SW 1271 (cell line): ENCODE measurements at places on chromosomes 16 and 17.

DNA sequence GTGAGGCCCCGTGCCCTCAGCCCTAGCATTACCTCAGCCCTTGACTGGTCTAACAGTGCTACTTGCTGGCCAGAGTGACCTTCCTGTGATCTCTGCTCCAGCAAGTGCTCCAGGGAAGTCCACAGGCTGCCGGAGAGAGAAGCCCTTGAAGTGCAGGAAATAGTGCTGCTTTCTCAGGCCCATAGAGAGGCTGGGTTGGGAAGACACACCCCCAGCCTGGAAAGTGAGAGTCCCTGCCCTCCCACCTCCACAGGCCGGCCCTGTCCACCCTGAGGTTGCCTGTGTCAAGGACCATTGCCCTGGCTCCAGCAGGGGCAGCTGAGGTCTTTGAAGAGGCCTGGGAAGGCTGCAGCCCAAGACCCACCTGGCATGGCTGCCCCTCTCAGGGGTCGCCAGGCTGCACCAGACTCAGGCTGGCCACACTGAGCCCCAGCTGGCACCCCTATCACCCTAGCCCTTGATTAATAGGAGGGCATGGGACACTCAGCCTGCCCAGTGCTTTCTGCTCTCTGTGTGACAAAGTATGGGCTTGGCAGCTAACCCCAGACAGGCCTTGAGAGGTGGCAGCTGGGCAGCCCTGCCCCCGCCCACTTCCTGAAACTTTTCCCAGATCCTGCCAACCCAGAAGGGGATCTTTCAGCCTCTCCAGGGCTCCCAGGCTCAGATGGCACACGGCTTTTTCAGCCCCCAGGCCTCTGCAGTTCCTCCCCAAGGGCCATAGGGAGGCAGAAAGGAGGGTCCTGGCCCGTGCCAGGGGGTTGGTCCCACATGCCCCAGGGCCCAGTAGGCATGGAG, 21.7 kb downstream of the ATP6V0D1 start:
- no peak for DNase-seq

DNA sequence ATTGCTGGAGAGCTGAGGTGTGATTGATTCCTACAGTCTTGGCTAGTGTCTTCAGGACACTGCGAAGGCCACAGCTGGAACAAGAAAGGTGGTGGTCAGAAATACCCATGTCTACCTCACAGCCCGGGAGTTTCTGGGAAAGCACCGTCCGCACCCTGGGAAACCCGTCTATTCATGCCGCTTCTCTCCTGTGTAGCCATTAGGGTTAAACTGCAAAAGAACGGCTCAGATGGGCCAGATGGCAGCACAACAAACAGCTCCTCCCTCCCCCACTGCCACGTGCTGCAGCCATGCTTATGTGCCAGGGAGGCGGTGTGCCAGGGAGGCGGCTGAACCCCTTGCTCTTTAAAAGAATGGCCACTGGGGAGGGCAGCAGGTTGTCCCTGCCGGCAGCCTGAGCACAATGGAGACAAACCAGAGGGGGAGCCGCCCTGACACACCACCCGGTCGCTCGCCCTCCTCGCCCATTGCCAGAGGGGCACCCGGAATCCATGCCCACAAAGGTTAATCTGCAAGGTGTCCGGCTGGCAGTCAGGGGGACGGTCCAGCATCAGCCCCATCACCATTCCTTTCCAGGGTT, 65.2 kb downstream of the CYTH1 start:
- no peak for DNase-seq

DNA sequence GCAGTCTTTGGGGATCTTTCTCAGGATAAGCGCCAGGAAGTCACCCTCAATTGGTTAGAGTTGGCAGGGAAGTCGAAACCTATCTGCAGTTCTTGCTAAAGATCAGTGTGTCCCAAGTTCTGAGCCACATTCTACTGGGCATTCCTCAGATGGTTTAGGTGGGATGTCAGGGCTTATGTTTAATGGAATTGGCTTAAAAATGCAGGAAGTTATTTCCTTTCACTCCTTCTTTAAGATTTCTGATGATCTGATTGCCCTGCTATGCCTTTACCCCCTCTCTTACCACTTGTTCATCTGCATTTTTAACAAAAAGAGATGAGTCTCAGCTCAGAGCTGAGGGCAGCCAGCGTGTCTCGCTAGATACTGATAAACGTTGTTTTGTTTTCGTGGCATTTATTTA, 30.8 kb downstream of the FOXL1 start:
- DNase-seq, result peak; percentile 76

- no peak for DNase-seq
These were observed 26.9 kb upstream of the TIMP2 start for GRCh38 chr17:78951967-78952551.

DNA sequence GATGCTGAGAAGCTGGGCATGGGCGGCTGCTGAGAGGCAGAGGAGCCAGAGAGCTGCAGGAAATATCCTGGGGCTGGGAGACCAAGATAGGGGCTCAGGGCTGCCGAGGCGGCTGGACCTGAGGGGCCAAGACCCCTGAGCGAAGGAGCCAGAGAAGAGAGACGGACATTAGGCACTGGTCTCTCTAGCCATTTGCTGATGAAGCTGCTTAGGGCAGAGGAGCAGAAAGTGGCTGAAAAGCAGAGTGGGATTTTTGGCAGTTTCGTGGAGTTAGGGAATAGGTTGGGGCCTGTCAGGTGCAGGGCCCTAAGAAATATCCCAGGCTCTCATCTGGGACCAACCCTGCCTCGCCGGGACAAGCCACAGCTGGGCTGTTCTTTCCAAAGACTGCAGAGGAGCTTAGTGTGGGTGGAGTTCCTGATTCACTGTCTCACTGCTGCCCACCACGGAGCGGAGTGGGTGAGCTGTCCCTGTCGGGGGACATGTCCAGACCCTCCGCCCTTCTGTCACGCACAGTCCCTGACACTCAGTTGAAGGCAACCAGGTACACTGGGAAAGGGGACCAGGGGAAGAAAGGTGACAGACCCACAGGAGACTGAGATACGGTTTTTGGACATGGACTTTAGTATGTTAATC, 11.3 kb upstream of the DNASE1 start:
- DNase-seq, result no peak

GRCh38 chr16:78007121-78007520, 15.2 kb upstream of the CLEC3A start:
- DNase-seq, result no peak

DNA sequence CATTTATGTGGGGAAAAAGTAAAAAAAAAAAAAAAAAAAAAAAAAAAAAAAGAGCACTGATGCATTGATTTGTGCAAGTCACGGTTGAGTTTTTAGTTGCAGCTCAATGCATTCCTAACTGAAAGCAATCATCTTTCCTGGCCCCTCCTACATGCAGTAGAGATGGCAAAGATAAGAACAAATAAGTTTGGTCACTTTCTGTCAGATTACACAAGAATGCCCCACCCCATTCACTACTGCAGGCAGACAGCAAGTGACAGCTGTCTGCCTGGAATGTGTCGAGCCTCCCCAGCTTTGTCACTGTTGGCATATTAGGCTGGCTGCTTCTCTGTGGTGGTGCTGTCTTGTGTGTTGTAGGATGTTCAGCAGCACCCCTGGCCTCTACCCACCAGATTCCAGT, 243.5 kb downstream of the FOXL1 start:
- DNase-seq, result no peak

DNA sequence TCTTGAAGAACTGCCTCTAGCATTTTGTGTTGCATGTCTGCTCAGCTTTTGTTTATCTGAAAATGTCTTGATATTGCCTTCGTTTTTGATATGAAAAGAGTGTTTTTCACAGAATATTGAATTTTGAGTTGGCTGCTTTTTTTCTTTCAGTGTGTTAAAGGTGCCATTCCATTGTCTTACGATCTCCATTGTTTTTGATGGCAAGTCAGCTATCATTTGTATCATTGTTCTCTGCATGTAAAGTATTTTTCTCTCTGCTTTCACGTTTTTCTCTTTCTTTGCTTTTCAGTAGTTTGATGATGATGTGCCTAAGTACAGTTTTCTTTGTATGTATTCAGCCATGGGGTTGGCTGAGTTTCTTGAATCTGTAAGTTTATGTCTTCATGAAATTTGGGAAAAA, 57.0 kb downstream of the AIPL1 start:
- DNase-seq, result no peak

GRCh38 chr16:89602273-89602951, 11.0 kb upstream of the DPEP1 start:
- peak; percentile 75 for DNase-seq

DNA sequence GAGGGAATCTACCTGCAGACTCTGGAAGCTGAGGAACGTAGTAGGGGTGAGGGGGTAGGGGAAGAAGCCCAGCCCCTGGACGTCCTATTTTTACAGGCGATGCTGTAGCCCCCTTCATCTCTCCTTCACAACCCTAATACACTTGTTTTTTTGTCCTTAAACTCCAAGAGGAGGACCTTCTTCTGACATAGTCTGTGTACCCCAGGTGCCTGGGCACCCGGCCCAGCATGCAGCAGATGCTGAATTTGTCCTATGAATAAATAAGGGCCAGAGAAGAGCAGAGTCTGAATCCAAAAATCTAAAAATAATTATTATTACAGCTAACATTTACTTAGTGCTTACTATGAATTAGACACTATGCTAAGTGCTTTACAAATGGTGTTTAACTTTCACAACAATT, 5.1 kb downstream of the KIF18B start:
- DNase-seq, result no peak

- no peak for DNase-seq
These were observed 80.7 kb downstream of the PLD6 start for GRCh38 chr17:17125136-17126084.

DNA sequence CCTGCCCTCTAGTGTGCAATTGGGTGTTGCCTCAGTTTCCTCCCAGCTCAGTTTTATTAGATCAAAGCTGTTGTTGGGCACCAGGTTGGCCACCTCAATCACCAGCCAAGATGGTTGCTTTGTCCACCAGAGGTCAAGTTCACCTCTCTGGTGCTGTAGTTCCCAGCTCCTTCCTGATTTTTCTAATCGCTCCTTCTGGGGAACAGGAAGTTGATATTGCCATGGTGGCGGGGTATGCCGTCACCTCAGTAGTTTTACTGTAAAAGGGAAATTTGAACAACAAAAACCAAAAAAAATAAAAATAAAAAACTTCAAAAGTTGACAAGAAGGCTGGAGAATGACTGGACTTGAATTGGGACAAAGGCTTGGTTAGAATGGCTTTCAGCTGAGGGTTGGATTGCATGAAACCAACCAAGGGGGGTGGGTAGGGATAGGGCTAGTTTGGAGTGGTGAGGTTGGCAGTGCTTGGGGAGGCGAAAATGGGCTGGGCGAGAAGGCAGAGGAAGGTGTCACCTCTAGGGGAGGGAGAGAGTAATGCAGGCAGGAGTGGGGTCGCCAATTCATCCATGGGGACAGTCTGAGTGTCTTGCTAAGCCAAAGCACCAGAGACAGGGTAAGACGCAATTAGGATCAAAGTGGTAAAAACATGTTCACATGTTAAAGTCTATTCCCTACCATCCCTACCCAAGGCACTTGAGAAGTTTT, 6.2 kb downstream of the EFNB3 start:
- no peak for DNase-seq

GRCh38 chr16:1895068-1895467, 23.1 kb upstream of the MEIOB start:
- DNase-seq, result no peak

DNA sequence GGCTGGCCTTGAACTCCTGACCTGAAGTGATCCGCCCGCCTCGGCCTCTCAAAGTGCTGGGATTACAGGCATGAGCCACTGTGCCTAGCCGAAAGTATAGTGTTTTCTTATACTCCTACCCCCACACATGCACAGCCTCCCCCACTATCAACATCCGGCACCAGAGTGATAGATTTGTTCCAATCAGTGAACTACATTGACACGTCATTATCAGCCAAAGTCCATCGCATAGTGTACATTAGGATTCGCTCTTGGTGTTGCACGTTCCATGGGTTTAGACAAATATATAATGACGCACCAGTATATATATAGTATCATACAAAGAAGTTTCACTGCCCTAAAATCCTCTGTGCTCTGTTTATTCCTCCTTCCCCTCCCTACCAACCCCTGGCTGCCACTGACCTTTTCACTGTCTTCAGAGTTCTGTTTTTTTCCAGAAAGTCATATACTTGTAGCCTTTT, 11.9 kb upstream of the TM4SF5 start:
- no peak for DNase-seq

DNA sequence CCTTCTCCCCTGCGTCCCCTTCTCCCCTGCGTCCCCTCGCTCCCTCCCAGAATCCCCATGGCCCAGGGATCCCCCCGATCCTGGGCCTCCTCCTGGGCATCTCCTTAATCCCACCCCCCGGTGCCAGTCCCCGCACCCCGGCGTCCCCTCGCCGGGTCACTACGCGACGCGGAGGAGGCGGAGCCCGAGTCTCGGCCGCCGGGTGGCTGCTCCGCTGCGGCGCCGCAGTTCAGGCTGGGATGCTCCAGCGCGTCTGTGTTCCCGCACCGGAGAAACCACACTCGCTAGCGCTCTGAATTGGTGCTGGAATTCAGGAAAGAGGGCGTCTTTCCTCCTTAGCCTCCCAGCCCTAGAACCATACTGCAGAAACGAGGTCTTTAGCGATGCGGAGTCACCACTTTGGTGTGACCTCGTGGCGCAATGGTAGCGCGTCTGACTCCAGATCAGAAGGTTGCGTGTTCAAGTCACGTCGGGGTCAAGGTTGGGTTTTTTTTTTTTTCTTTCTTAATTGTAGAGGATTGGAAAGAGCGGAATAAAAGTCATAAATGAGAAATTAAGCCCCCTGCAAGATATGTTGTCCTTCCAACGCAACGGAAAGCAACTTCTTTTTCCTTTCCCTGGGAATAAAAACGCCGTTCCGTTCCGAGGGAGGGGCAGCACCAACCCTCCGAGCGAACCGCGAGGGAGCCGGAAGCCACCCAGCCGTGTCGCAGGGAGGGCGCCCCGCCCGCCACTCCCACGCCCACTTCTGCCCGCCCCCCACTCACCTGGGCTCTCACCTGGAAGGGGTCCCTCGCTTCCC, 25.7 kb upstream of the SLC47A1 start:
- peak; percentile 86 for DNase-seq

DNA sequence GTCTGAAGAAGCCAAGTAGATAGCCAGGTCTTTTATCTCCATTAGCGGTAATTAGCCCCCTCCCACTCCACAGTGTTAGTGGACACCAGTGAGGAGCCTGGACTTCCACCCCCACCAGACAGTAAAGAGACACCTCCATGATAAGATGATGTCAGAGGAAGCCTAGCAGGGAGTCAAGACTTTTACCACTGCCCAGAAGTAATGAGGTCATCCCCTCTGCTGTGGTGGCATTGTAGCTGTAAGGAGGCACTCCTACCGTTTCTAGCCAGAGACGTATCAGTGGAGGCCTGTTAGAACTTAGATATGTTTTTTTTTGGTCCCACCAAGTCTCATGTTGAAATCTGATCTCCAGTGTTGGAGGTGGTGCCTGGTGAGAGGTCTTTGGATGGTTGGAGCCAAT, 38.1 kb downstream of the PIK3R5 start:
- DNase-seq, result no peak

GRCh38 chr16:69166221-69166833, 20.6 kb upstream of the SNTB2 start:
- DNase-seq, result no peak
